ENCODE measurements at places on chromosomes 12 and 14. TPM values are rescaled to one million over a fixed set of nuclear protein-coding genes. Genes with fewer than 3 reads are reported as not detected.
A peak's percentile ranks its signal among the peaks of the same experiment; 100 is the strongest.

DNA sequence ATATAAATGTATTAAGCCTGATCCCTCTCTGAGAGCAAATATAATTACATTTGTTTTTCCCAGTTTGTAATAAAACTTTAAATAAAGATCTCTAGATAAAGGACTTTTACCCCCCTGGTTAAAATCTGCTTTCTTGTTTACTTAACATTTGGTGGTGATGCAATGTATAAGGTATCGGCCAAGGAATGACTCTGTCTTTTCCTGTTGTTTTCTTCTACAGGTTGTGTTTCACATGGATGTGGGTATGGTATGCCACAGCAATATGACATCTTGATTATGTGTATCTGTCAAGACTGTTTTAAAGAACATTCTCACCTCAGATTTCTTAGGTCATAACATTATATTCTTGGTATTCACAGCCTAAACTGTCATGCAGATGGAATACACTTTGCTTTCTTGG lies 210.6 kb upstream of the NOVA1 start:
- H3K27me3 ChIP-seq = no peaks in the 10 kb centered on the region
- DNase-seq = no peak
- no peak overlapping the region for H3K4me3 ChIP-seq
- H3K27ac ChIP-seq = no peak overlapping the region
- no peaks in the 10 kb centered on the region for H3K4me1 ChIP-seq
- no peaks in the 10 kb centered on the region for H3K36me3 ChIP-seq

DNA sequence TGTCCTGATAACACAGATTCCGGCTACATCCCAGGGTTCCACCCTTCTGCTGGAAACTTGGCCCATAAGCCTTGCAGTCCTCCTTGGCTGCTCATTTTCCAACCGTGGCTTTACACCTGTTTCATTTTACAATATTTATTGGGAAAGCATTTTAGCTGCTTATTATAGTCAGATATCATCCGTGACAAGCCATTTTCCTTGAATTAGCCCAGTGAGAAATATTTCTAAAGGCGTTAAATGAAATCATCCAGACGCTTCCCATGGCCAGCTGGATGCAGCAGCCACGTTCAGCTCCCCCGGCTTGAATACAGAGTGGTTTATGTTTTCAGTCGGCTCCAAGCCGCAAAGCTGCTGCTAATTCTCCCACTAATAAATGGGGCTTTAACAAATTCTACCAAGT lies 245.0 kb upstream of the PELI2 start:
- H3K36me3 ChIP-seq = no peaks in the 10 kb centered on the region
- H3K4me3 ChIP-seq = no peak overlapping the region
- no peak for DNase-seq

DNA sequence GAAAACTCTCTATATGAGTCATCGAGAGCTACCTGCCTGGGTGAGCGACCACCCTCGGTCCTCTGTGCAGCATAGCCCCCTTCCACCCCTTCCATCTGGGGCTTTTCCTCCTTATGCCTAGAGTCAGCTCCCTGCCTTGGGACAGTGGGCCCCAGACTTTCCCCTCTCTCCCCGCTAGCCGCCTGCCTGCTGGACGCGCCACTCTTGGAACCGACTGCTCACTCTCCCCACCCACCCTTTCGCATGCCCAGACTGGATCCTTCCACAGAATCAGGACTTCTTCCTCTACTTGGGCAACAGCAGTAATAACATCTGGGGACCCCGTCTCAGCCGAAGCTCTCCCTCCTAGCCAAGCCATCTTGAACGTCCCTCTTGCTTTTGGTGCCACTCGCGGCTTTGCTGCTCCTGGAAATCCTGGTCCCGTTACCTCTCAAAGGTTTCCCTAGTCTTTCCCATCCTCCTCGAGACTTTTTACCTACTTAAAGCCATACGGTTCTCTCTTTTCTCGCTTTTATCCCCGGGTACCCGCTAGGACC lies 671 bp downstream of the ESYT1 start:
- no peaks in the 10 kb centered on the region for H3K36me3 ChIP-seq
- peak; percentile 59 for DNase-seq
- peaks cover 11% of the 10 kb centered on the region for H3K4me1 ChIP-seq
- peak overlapping the region; percentile 38 for H3K4me3 ChIP-seq
- peak overlapping the region; percentile 75 for H3K27ac ChIP-seq

DNA sequence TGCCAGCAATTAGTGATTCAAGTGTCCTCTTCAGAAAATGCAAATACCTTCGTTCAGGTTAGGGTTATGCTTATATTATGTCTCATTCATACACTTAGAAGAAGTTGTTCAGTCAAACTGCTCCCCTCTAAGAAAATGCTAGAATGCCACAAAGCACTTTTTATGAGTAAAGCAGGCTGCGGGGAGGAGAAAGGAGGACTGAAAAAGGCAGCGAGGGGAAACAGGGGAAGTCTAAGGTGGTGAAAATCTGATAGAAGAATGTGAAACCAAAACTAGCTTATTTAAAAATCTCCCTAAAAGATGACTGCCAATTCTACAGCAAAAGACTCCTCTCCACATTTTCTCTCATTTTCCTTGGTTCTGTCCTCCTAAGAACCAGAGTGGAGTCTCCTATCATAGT lies 70.1 kb downstream of the PRKD1 start:
- H3K27me3 ChIP-seq = no peaks in the 10 kb centered on the region
- H3K4me1 ChIP-seq = no peaks in the 10 kb centered on the region
- no peak overlapping the region for H3K27ac ChIP-seq
- no peak overlapping the region for H3K4me3 ChIP-seq
- no peak for DNase-seq
- no peaks in the 10 kb centered on the region for H3K36me3 ChIP-seq

DNA sequence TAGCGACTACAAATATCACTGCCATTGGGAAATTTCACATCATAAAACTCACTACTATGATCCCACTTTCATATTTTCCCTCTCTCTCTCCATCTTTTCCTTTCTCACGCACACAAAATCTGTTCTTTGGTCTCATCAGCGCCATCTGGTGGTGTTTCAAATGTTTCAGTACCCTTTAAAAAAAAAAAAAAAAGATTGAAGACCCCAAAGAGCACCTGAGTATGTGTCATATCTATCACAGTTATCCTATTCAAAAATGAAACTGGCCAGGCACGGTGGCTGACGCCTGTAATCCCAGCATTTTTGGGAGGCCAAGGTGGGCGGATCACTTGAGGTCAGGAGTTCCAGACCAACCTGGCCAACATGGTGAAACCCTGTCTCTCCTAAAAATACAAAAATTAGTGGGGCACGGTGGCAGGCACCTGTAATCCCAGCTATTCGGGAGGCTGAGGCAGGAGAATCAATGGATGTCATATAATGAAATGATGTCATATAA lies 72.4 kb downstream of the TTC9 start:
- no peaks in the 10 kb centered on the region for H3K36me3 ChIP-seq
- no peak overlapping the region for H3K4me3 ChIP-seq
- H3K27ac ChIP-seq = no peak overlapping the region
- no peaks in the 10 kb centered on the region for H3K27me3 ChIP-seq
- DNase-seq = peak; percentile 79

GRCh38 chr12:116406529-116406928 lies 129.0 kb upstream of the MED13L start:
- H3K27ac ChIP-seq = peak overlapping the region; percentile 50
- H3K27me3 ChIP-seq = no peaks in the 10 kb centered on the region
- H3K36me3 ChIP-seq = no peaks in the 10 kb centered on the region
- H3K4me3 ChIP-seq = no peak overlapping the region

DNA sequence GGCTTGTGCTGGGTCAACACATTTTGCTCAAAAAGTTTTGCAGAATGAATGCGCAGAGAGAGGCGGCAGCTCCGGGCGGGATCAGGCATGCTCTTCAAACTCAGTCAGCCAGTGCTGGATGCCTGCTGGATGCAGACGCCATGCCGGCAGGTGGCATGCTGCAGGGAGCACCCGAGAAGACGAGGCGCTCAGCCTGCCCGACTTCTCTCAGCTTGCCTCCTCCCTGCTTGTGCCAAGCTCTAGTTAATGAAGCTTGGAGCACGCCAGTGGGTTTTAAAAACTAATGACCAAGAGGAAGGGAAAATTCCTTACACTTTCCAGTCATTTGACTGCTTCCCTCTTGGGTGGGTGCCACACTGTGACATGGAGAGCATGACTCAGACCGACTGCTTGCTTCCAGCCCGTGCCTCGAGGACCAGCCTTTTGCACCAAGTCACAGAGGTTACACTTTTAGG lies 39.8 kb downstream of the SLC24A4 start:
- DNase-seq = no peak
- H3K27ac ChIP-seq = no peak overlapping the region
- no peaks in the 10 kb centered on the region for H3K4me1 ChIP-seq
- no peaks in the 10 kb centered on the region for H3K36me3 ChIP-seq
- peaks cover 29% of the 10 kb centered on the region for H3K27me3 ChIP-seq

GRCh38 chr12:98612696-98613334 lies 19.3 kb downstream of the SLC25A3 start:
- DNase-seq = no peak
- H3K4me3 ChIP-seq = no peak overlapping the region
- no peaks in the 10 kb centered on the region for H3K36me3 ChIP-seq

- H3K4me1 ChIP-seq = no peaks in the 10 kb centered on the region
- H3K27me3 ChIP-seq = no peaks in the 10 kb centered on the region
- no peak for DNase-seq
- H3K27ac ChIP-seq = no peak overlapping the region
Observed at GRCh38 chr14:38124506-38124905, 83.2 kb upstream of the SSTR1 start.

GRCh38 chr12:31650918-31651317 lies 8.6 kb upstream of the ETFBKMT start:
- peak overlapping the region; percentile 94 for H3K27ac ChIP-seq
- no peaks in the 10 kb centered on the region for H3K27me3 ChIP-seq
- no peak overlapping the region for H3K4me3 ChIP-seq
- no peaks in the 10 kb centered on the region for H3K36me3 ChIP-seq

DNA sequence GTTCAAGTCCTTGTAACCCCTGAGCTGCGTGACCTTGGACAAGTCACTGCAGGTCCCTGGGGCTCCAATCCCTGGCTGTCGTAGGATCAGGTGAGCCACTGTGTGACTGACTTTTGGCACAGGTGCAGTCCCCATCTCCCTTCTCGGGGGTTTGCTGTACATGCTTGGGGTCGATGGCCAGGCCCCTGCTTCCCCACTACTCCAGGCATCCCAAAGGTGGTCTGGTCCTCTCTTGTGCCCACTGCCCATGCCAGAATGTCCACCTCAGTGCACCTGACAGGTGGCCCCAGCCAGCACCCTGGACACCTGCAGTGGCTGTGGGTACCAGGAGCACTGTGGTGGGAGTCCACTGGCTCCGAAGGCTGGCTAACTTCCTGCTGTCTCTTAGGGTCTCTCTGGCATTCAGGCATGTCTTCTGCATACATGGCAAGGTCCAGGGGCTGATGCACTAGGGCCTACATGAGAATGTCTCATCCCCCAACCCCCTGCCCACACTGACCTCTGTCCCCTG lies 14.7 kb downstream of the FOXN4 start:
- DNase-seq = no peak
- peaks cover 6% of the 10 kb centered on the region for H3K27me3 ChIP-seq
- no peak overlapping the region for H3K4me3 ChIP-seq
- H3K27ac ChIP-seq = no peak overlapping the region

DNA sequence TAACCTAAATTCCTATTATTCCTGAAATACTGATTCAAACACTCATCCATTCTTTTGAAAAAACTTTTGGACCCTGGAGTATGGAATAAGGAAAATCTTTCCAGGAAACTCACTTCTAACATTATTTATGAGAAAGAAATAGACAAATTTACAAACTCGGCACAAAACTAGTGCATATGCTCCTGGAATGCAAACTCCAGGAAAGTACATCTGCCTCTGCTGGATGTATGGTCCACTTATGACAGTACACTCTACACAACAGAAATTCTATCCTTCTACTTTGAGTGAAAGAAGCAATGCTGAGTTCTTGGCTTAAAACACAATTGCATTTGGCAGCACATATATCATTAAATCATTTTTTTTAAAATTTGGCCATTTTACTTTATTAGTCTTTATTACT lies 700.5 kb upstream of the STXBP6 start:
- no peak overlapping the region for H3K27ac ChIP-seq
- DNase-seq = no peak
- no peaks in the 10 kb centered on the region for H3K27me3 ChIP-seq
- H3K4me1 ChIP-seq = no peaks in the 10 kb centered on the region
- no peaks in the 10 kb centered on the region for H3K36me3 ChIP-seq
- no peak overlapping the region for H3K4me3 ChIP-seq

DNA sequence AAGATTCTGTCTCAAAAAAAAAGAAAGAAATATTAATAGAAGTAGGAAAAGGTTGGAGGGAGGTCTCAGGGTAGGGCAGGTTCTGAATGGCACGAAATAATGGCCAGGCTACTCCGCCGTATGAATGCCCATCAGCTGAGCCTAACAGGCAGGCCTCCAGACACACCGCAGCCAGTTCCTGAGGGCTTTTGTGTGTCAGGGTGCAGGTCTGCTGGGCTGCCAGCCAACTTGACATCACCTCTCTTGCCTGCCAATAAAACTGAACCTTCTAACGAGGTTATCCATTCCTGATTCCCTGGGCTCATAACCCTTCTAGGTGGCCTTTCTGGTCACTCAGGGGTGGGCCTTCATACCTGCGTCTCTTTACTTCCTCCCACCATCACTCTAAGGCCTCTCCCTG lies 3.0 kb downstream of the IFI27 start:
- no peaks in the 10 kb centered on the region for H3K27me3 ChIP-seq
- H3K4me3 ChIP-seq = no peak overlapping the region
- no peak for DNase-seq

GRCh38 chr14:77197988-77198387 lies 16.4 kb downstream of the TMEM63C start:
- no peaks in the 10 kb centered on the region for H3K36me3 ChIP-seq
- H3K27ac ChIP-seq = no peak overlapping the region
- H3K4me1 ChIP-seq = no peaks in the 10 kb centered on the region
- DNase-seq = no peak

DNA sequence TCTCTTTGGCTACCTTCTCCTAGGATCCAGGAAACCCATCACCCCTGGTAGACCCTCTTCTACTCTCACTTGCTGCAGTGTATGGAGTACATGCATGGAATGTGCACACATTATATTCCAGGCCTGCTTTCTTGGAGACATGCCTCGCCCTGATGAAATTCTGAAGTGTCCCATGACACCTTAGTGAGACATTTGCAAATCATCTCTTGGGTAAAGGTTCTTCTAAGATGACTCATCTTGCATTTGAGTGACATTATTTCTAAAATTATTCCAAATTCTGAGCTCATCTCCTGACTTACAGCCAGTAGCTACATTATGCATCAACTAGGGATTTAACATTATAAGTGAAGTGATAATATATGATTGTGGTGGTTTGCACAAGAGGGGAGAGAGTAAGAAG lies 49.8 kb downstream of the SDR9C7 start:
- no peak overlapping the region for H3K4me3 ChIP-seq
- H3K27ac ChIP-seq = no peak overlapping the region
- H3K36me3 ChIP-seq = no peaks in the 10 kb centered on the region
- DNase-seq = no peak

GRCh38 chr12:68733661-68734071 lies 12.3 kb upstream of the SLC35E3 start:
- no peak for DNase-seq
- H3K4me1 ChIP-seq = no peaks in the 10 kb centered on the region
- no peak overlapping the region for H3K4me3 ChIP-seq
- no peaks in the 10 kb centered on the region for H3K27me3 ChIP-seq
- H3K36me3 ChIP-seq = no peaks in the 10 kb centered on the region

Gene LTBR
- 42.4 TPM for total RNA-seq

Gene SAMD15
- 1.2 TPM for total RNA-seq

Gene MYF5
- not detected for total RNA-seq

Gene STAC3
- 0.23 TPM for total RNA-seq

Gene GPR84
- not detected for total RNA-seq

Gene SLC5A8
- not detected for total RNA-seq

Gene SERPINA10
- 23.0 TPM for total RNA-seq

Gene RTN1
- 1.6 TPM for total RNA-seq

Gene GALNT4
- total RNA-seq = 19.2 TPM

Gene PPP1R1A
- total RNA-seq = 14.0 TPM

Gene SLC11A2
- 63.8 TPM for total RNA-seq

Gene TAS2R50
- total RNA-seq = 2.0 TPM

Data from hepatocyte (in vitro differentiated cells).